Suppressor macrophage treated with lipopolysaccharide for 1 hour (primary cell): ENCODE measurements at places on chromosomes 2 and 18.

DNA sequence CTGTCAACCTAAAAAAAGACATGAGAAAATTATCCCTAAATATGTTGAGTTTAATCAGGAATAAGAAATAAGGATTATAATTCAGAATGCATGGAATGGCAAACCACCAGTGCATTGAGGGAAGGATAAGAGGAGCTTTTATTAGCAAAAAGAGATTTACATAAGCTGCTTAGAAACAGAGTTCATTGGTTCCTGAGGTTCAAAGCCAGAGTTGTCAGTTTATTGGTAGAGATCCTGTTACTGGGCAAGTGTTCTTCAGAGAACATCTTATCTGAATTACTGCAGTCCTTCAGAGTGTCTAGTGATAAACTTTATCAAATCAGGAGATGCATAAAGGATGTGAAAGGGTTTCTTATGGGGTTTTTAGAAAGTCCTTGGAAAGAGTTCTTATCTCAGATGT is 76.0 kb upstream of the MEX3C start:
- DNase-seq = no peak

DNA sequence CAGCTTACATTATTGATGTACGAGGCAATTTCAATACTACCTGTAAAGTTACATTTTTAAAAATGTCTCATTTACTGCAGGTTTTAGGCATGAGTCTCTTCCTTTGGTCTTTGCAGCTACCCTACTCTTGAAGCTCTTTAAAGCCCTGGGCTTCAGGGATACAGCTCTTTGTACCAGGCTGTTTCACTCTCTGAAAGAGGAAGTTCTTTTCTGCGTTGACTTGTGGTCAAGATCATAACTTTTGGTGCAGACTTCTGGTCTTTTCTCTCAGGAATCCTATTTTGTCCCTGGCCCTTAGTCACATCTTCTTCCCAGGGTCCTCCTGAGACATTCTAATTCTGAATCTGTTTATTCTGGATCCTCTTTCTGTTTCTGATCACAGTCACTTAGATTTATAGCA is 16.6 kb upstream of the HRH4 start:
- peak; percentile 50 for DNase-seq

- DNase-seq = no peak
Measured at GRCh38 chr2:148253685-148254084, 232.8 kb downstream of the MBD5 start.

DNA sequence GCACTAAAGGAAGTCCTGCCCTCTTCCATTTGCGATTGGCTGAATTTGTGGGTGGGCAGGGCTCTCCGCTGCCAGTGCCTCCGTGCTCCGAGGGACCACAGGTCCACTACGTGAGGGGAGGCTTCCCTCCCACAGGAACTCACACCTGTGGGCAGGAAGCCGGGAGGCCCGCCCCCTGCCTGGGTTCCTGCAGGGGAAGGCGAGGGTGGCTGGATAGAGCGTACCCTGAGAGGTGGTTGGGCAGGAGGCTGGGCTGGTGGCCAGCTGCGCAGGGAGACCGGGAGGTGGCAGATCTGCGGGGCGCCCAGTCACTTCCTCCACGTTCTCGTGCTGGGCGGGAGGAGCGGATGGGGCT is 47.0 kb upstream of the PTH2R start:
- DNase-seq = peak; percentile 43

DNA sequence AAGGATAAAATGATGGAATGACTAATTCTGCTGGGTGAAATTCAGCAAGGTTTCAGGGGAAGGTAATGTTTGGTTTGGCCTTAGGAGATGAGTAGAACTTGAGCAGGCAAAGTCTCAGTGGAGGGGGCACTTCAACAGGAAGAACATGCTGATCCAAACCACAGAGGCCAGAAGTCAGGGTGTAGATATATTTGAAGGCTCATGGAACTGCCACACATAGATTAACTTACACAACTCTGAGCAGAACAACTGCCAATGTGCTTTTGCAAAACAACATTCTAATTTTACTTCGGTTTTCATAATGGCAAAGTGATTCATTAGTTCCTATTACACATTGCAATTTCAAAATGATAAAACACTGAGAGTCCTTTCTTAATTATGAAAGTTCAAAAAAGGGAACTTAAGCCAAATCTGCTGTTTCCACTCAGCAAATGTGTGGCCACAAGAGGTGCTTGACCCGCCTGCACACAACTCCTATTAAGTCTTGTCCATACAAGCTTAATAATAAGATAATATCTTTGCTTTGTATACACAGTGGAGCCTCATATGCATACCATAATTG is 284.8 kb downstream of the MREG start:
- DNase-seq = peak; percentile 95
